WERI-Rb-1 (cell line): ENCODE measurements at places on chromosomes 5 and 9.

DNA sequence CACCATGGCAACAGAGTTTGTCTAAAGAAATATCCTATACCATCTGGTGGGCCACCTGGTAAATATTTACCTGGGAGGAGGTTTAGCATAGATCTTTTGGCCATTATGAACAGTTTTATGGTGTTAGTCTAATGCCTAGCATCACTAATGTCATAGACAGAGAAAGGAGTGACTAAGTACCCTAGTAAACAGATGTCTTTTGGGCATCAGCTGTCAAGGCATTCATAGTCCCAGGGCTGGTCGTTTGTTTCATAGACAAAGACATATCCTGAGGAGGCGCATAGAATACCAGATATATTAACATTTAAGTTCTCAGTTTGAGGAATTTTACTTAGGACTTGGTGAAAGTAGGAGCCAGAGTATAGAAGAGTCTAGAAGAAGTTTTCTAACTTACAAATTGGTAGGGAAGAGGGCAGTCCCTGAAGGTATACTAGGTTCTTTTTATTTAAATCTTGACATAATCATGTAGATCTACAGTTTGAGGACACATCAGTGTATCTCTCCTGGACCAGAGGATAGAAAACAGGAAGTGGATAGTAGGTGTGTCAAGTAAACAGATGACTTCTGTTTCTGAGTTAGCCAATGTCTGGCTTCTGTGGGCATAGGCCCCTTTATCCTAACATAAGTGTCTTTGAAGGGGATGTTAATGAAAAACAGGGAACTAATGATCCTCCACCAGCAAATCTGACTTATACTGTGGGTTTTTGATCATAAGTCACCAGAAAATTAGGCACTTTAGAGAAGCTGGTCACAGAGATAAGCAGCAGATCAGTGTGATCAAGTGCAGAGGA lies 105.0 kb upstream of the PRSS3 start:
- DNase-seq: no peak

DNA sequence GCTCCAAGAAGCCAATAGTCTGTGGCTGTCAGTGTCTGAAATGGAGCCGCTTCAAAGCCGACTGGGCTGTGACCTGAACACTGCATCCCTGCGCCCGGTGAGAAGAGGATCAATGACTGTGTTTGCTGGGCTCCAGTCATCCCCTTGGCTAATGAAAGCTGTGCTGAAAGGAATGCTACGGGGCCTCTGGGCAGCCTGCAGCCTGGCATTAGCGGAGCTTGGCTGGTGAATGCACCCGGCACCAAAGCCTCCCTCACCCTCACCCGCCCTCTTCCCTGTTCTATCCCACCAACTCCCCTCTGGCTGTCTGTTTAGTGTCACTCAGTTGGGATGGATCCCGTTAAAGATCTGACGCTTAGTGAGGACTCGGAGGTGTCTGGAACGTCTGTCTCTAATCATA lies 355.3 kb downstream of the BNC2 start:
- DNase-seq: no peak

DNA sequence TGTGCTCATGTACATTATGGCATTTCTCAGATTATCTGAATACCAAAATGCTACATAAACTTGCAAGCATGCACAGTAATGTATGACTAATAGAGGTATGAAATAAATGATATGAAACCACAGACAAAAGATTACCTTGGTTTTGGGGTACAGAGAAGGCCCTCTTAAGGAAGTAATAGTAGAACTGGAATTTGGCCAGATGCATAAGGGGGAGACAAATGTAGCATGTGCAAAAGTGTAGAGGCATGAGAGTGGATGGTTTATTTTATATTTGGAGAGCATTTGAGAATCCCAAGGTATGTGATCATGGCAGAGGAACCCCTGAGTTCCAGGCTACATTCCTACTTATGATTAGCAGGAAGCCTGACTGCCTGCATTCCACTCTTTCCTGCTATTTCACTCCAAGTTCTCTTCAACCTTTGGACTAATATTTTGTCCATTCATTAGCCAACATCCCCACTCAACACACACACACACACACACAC lies 74.2 kb downstream of the MAMDC2 start:
- DNase-seq: no peak

GRCh38 chr5:143790457-143791112 lies 21.4 kb upstream of the HMHB1 start:
- DNase-seq: no peak

DNA sequence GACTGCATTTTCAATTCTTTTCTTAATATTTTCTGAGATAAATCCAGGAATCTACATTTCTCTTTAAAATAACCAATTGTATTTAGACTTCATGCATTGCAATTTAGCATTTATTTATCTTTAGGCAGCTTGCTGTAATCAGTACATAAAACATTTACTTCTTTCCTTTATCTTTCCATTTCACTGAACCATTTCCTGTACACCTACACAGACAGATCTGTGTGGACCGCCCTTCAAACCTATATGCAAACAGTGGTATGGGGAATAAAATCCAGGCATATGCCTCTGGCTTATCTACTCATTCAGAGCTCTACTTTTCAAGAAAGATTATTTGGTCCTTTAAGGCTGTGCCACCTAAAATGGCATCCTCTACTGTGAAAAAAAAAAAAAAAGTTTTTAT lies 640.0 kb downstream of the MAT2B start:
- no peak for DNase-seq

GRCh38 chr9:70390933-70391341 lies 23.5 kb downstream of the KLF9 start:
- no peak for DNase-seq

- DNase-seq: peak; percentile 69
Observed at GRCh38 chr9:127537792-127538191, 74.3 kb upstream of the STXBP1 start.

DNA sequence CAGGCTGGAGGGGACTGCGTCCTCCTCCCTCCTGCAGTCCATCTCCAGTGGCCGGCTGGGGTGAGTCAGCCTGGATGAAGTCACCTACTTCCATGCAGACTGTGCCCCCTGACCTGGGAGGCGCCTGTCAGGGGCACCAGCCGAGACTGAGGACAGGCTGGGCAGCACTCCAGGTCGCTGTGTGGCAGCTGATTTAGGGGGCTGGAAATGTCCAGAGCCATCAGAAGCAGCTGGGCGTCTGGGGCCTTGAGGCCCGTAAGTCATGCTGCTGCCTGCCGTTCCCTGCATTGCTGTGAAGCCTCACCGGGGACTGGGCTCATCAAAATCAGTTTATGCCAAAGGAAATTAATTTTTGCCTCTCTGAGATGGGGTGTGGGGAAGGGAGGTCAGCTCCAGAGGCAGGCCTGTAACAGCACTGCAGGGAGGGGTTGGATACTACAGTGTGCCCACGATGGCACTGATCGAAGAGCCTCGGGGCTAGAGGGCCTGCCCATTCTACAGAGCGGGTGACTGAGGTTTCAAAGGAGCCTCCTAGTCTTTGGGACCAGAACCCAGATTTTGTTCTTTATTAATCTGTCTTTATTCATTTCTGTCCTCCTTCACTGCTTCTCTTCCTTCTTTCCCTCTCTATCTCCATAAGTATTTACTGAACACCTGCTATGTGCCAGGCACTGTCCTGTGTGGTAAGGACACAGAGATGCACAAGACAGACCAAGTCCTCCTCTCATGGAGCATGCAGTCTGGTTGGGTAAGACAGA lies 70.4 kb upstream of the PSD2 start:
- no peak for DNase-seq

DNA sequence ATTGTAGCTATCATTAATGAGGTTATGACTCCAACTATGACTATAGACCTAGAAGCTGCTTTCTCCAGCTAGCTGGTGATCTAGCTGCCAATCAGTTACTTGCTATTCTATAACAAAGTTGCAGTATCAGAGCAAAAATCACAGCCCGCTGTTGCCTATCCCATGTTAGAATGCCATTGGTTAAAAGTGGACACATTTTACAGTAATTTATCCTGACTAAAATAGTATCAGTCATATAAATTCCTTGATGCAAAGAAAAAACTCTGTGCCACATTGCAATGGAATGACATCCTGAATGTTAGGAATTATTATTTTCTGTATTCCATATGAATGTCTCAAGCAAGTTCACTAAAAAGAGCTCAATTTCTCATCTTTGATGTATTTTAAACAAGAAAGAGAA lies 626.5 kb downstream of the PDE4D start:
- no peak for DNase-seq

GRCh38 chr5:175264406-175264805 lies 179.6 kb downstream of the DRD1 start:
- no peak for DNase-seq

- no peak for DNase-seq
Observed at GRCh38 chr5:133362438-133362837, 249.9 kb downstream of the FSTL4 start.

GRCh38 chr5:169788168-169788567 lies 151.1 kb downstream of the DOCK2 start:
- no peak for DNase-seq

DNA sequence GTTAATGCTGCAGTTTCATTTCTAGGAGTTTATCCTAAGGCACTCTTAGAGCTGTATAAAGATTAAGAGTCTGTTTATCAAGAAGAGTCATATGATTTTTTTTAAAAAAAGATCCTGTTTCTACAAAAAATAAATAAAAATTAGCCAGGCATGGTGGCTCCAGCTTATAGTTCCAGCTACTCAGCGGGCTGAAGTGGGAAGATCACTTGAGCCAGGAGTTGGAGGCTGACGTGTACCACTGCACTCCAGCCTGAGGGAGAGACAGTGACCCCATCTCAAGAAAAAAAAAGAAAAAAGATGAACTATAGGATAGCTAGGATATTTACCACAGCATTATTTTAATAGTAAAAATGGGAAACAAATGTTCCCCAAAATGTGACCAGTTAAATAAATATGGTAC lies 3.3 kb upstream of the UBE2D2 start:
- no peak for DNase-seq

- DNase-seq: no peak
Observed at GRCh38 chr5:1436681-1437080, 8.6 kb downstream of the SLC6A3 start.

- DNase-seq: no peak
Observed at GRCh38 chr5:175897285-175897684, 25.9 kb downstream of the CPLX2 start.

- no peak for DNase-seq
Observed at GRCh38 chr9:133679056-133679455, 42.9 kb downstream of the DBH start.

DNA sequence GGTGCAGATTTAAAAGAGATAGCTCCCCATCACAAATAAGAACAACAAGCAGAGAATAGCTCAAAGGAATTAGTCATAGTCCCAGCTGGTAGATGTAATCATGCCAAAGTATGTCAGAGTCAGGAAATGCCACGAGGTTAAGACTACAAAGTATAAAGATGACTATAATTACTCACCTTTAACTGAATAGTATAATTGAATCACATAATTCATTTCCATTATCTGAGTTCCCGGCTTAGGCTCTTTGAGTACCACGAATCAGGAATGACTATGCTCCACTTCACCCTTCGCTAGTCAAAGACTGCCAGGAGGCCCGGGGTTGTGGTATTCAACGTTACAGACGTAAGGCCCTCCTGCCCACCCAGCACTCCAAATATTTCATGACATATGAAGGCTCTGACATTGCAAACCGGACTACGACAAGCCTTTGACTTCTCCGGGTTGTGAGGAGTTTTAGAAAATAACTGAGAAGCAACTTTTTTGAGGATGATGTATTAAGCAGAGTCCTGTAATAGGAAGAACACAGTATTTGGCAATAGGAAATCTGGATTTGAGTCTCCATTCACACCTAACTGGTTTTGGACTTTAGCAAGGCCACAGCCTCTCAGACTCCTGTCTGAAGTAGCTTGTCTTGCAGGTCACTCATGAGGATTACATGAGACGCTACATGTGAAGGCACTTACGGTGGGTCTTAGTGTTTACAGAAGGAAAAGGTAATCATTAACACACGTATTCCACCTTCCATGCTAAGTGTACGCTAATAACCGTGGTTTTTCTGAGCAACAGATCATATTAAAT lies 64.6 kb downstream of the ENC1 start:
- DNase-seq: no peak

DNA sequence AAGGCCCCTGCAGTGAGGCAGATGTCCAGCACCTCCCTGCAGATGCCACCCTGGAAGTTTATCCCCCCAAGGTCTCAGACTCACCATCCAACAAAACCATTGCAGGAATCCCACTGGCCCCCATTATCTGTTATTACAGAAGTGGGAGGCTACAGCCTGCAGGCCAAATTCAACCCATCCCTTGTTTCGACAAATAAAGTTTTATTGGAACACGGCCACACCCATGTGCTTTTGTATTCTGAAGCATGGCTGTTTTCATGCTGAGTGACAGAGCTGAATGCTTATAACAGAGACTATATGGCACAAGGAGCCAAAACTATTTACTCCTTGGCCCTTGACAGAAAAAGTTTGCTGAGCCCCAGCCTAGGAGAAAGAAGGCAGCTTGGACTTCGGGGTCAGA lies 428.8 kb downstream of the CDK5RAP2 start:
- no peak for DNase-seq

- no peak for DNase-seq
Observed at GRCh38 chr5:156164306-156164705, 162.7 kb upstream of the SGCD start.

DNA sequence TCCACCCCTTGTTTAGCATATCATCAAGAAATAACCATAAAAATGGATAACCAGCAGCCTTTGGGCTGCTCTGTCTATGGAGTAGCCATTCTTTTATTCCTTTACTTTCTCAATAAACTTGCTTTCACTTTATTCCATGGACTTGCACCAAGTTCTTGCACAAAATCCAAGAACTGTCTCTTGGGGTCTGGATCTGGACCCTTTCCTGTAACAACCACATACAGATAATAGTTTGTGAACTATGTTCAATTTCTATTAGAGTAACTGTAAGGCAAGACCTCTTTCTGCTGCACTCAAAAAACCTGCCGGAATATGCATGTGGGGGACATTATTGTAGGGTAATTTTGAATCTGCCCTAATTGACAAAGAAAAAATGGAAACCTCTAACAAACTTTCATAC lies 66.9 kb upstream of the TMEM215 start:
- DNase-seq: no peak
